ENCODE measurements at places on chromosomes 3 and 15.

DNA sequence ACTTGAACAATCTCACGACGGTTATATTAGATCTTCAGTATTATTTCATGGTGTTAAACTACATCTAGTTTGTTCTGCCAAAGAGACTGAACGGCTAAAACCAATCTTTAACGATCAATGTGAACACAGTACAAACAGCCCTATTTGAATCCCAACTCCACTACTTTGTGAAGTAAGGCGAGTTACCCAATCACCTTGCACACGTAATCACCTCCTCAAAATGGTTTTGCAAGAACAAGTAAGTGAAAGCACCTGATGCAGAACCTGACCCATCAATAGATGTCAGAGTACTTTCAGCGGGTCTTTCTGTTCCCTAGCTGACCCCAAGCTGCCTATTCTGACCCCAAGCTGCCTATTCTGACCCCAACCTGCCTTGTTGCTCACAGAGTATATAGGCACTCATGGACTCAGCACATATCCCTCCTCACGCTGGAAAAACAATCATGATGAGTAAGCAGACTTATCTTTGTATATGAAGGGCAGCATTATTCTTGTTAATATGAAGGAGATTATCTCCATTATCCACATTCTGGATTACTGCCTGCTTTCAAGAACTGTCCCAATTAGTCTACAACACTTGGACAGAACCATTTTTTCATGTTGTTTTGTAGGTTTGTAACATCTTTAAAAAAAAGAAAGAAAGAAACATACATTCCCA lies 3.7 kb downstream of the KPNA1 start:
- no peak for DNase-seq

DNA sequence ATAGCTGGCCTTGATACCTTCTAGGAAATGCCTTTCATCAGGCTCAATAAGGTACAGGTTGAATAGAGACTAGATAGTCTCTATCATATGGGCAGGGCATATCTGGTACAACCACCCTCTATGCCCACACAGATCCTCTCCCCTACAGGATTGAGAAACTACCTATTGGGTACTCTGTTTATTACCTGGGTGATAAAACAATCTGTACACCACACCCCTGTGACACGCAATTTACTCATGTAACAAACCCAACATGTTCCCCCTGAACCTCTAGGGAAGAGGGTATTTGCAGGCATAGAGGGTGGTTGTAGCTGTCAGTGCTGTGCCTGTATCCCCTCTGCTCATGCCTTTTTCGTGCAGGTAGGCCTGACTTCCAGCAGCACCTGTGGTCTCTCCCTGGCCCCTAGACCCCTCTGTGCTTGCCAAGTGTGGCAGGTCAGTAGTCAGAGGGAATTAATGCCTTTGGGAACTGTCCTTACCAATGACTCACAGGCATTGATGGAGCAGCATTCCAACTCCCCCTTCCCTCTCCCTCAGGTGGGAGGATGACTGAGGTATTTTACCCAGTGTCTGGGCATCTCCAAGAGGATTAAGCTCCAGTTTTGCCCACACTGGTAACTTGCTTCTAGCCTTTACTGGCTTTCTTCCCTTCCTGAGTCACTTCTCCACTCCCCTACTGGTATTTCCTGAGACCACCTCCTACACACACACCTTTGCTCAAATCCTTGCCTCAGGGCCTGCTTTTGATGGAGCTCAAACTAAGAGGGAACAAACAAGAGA lies 18.3 kb downstream of the CLSTN2 start:
- no peak for DNase-seq

GRCh38 chr3:87997966-87998365 lies 60.8 kb downstream of the CGGBP1 start:
- no peak for DNase-seq

- no peak for DNase-seq
These were observed 127.4 kb upstream of the GOLIM4 start for GRCh38 chr3:168223085-168223484.

DNA sequence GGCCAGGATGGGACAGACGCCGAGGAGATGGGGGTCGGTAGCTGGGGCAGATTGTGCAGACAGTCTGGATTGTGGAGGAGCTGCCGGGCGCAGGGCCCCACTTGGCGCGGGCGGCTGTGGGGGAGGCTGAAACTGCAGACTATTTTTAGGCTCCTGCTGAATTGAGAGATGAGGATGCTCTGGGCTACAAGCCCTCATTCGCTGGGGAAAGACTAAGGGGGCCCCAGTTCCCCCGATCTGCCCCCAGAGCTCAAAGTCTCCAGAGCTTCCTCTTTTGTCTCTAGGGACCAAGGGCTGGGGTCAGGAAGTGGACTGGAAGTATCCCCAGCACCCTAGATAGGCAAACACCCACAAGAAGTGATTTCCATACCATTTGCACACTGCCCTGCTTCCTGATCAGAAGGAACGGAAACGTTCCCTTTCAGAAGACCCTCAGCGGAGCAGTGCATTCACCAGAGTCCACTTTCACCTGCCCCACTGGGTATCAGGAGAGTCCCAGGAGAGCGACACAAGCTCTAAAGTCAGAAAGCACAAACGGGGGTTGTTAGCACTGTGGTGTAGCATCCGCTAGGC lies 29.7 kb downstream of the SEMA7A start:
- no peak for DNase-seq

- no peak for DNase-seq
These were observed 261.6 kb downstream of the SHQ1 start for GRCh38 chr3:72586694-72587093.

DNA sequence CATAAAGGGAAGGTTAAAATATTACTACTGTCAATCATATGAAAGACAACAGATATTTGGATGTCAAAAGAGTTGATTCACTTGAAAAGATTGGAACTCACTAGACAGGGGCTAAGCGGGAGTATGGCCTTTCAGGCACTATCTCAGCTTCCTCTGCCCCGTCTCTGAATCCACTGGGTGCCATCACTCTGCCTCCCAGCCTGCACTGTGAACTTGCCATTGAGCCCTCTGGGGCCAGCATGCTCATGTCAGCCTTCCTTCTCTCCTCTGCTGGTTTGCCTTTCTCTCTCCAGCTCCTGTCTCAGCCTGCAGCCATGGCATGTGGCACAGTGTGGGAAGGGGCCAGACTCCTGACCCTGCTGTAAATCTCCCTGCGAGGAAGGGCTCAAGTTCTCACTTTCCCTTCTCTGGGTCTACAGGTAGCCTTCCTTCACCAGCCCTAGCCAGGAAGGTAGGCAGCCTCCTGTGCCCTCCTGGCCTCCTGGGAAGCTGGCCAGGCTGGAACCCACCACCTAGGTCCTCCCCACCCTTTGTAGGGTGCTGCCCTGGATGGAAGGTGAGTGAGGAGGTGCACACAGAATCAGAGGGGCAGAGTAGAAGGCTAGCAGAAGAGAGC lies 54.0 kb upstream of the SLCO2A1 start:
- DNase-seq = no peak

- DNase-seq = no peak
These were observed 96.9 kb upstream of the TBL1XR1 start for GRCh38 chr3:177294221-177294620.

DNA sequence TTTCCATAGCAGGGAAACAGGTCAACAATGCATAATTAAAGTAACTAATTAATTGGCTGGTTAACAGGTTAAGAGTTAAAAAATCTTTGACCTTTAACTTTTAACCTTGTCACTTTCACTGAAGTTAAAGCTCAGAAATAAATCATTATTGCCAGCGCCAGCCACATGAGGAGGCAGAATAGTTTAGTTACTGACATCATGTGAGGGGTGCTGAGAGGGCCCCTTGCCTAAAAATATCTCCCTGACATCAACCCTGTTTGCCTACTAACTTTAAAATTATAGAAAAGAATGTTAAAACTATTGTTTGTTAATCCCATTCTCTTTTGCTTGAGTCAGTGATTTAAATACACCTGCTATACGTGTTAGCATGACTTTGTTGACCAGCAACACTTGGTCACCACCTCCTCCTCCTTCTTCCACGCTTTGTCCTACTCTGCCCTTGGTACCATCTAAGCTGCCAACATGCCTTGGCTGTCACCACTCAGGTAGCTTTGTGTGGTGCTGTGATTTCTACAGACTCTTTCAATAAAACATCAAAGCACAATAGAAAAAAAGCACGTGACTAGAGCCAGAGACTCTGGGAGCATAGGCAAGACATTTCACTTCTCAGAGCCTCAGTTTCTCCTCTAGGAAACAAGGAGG lies 2.7 kb downstream of the FBXO40 start:
- no peak for DNase-seq

- no peak for DNase-seq
These were observed 55.8 kb downstream of the LSM3 start for GRCh38 chr3:14234251-14235002.

GRCh38 chr15:92624401-92624991 lies 31.1 kb downstream of the FAM174B start:
- DNase-seq = peak; percentile 38

- no peak for DNase-seq
These were observed 31.4 kb downstream of the NPTN start for GRCh38 chr15:73601451-73602445.
